ENCODE measurements at places on chromosomes 7 and 10. TPM values are rescaled to one million over a fixed set of nuclear protein-coding genes. Genes with fewer than 3 reads are reported as not detected.

DNA sequence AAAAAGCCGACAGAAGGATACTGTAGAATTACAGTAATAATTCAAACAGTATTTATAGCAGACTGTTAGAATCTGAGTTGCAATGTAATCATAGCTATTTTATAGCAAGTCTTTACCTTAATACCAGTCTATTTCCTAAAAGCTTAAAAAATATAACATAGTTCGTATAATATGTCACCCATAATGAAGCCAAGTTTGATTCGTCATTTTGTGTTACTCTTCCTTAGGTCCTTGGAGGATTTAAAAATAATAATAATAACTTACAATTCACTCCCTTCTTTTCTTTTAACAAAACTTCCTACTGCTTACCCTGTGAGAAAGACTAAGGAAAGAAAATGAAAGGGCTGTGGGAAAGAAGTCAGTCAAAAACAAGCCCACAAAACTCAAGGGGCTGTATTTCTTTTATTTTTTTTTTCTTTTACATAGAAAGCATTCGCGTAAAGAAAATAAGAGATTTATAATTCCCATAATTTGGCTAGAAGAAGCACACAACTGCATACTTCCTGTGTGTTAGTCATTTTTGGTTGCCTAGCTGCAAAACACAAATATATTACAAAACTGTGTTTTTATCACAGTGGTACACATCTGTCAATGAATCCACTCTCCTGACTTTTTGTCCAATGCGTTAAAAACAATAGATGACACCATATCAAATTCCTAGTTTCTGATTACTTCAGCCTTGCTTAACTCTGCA, 187.2 kb upstream of the CELF2 start:
- DNase-seq: no peak

DNA sequence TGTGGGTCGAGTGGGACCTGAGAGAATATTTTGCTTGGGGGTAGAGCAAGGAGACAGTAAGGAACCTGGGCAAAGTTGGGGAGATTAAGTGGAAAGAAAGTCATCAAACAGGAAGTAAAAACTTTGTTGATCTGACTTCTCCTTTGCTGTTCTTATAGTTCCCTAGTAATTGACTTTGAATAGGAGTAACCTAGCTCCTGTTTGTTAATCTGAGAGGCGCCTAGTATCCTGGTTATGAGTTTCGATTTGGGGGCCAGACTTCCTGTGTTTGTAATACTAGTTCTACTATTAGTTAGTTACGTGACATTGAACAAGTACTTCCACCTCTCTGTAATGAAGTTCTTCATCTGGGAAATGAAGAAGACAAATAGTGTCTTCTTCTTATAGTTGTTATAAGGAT, 99.1 kb downstream of the ZNF365 start:
- no peak for DNase-seq

GRCh38 chr10:75245354-75246250, 9.8 kb upstream of the COMTD1 start:
- no peak for DNase-seq

GRCh38 chr10:91598211-91598977, 34.5 kb downstream of the PPP1R3C start:
- no peak for DNase-seq

DNA sequence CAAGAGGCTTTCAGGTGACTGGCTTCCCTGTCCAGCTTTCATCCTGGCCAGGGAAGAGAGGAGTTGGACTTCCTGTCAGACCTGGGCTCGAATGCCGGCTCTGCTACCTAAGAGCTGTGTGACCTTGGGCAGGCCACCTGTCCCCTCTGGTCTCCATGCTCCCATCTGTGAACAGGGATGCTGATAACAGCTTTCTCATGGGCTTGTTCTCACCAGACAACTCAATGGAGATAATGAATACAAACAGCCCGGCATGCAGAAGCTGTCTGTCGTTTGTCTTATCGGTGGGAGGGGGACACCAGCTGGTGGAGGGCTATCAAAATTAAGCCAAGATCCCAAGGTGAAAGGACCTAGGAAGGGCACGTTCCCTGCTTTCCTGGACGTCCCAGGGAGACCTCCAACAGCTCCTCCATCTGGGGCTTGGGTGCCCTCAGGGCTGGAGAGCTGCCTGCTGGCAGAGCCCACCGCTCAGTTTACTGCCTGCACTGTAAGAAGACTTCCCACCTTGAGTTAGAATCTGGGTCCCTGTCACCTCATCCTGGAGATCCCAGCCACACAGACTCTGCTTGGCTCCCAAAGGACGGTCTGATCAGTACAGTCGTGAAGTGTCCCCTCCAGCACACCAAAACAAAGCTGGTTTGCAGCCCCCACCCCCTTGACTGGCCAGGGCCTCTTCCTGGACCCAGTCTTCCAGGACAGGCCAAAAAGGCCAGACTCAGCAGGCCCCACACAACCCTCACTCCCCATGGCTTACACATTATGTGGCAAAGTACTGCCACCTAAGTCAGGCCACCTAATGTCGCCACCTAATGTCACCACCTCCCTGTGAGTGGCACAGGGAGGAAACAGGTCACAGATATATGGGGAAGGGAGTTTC, 40.9 kb downstream of the PPIF start:
- DNase-seq: no peak

GPR26 gene
- total RNA-seq: 3.1 TPM

AKR1C3 gene
- total RNA-seq: 8.0 TPM

FZD8 gene
- 21.2 TPM for total RNA-seq

ECHS1 gene
- 28.2 TPM for total RNA-seq
